SK-MEL-5 (cell line): ENCODE measurements at places on chromosomes 16 and 17.

- no peak for DNase-seq
Observed at GRCh38 chr16:4182581-4183236, 59.2 kb downstream of the SRL start.

DNA sequence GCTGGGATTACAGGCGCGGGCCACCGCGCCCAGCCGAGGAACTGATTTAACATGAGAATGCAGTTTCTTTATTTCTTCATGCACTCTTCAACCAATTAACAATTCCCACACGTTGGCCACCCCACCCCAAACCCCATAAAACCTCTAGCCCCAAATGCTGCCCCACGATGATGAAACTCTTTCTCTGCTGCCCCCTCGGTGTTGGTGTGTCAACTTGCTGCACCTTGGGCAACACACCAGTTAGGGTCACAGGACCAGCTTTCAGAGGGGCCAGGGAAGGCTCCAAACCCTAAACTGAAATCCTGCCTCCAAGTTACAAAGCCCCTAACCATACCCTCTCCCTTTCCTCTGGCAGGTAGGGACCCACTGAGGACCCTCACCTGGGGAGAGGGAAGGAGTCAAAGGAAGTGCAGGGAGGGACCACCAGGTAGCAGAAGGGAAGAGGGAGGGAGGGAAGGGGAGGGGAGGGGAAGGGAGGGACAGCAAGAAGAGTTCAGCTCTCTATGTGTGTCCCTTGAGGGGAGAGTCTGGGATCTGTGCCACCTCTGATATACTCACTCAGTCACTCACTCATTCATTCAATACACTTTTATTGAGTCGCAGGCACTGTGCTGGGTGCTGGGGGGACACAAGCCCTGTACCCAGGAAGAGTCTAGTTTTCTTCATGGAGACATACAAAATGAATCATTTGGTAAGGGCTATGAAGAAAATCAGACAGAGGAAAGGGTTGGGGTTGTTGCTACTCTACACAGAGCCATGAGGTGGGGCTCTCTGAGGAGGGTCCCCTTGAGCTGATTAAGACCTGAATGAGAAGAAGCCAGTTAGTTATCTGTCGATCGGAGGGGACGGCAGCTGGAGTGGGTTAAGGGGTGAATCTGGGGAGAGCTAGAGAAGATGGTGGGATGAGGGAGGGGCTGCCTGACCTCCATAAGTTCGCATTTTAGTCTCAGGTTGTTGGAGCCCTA, 3.9 kb downstream of the PLXDC1 start:
- DNase-seq, result no peak

DNA sequence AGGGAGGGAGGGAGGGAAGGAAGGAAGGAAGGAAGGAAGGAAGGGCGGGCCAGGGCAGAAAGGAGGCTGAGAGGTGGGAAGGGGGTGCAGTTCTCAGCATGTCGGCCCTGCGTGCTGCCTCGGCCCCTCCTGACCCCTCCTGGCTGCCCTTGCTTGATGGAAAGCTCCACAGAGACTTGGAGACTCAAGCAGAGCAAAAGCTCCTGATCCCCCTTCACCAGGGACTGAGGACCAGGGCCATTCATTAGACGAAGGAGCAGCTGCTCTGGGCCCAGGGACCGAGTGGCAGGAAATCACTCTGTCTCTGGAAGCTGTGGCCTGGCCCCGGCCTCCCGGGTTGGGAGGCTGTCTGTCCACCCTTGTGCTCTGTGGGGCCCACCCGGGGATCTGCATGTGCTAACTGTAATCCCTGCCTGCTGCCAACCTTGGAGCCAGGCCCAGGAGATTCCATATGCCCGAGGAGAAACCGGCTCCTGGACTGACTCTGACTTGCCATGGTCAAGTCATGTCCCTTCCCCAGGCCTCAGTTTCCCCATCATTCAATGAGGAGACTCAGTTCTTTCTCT, 27.4 kb upstream of the C1QL1 start:
- no peak for DNase-seq

- no peak for DNase-seq
Observed at GRCh38 chr16:68309799-68310198, 947 bp downstream of the SLC7A6OS start.

DNA sequence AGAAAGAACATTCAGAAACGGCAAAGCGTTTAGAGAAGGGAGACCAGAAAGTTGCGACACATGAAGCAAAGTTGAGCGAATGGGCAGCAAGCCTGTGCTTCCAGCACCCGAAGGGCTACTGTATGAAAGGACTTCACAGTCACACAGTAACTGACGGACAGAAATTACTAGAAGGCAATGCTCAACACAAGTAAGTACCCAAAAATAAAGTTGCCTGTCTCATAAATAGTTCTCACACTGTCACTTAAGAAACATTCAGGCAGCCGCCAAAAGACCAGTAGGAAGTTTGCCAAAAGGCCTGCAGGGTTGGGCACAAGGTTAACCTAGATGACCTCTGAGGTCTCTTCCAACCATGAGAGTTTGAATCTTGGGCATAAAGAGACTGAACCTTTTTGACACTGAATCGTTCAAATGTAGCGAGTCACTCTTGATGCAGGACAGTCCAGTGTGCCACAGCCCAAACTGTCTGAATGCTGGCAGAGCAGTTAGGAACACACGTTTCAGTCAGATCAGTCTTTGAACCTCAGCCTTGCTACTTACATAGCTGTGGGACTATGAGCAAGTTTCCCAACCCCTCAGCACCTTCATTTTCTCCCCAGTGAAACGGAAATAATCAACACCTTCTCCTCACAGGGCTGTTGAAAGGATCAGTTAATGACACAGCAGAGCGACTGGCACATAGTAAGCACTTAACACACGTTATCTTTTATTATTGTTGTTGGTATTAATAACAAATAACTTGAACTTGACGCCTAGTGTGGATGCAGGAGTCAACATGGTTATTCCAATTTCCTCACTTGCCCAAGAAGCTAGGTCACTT, 10.4 kb downstream of the NCBP3 start:
- DNase-seq, result no peak

DNA sequence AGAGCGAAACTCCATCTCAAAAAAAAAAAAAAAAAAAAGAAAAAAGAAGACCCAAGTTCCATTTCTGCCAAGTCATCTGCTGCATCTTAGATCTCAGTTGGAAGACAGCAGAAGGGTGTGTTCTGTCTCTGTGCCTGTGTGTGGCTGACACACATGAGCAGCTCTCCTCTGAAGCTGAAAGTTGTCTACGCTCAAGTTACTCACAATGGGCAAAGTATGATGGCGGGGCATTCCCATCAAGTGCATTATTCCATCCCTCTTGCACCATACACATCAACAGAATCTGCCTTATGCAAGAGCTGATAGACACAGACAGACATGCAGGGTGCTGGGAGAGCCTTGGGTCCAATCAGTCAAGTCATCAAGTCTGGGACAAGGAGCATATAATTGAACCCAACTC, 402.2 kb downstream of the XYLT1 start:
- DNase-seq, result no peak

GRCh38 chr17:48011405-48012150, 26.0 kb downstream of the COPZ2 start:
- no peak for DNase-seq

- DNase-seq, result no peak
Observed at GRCh38 chr16:8677481-8677880, 3.1 kb downstream of the ABAT start.

GRCh38 chr16:52773026-52773425, 226.1 kb upstream of the TOX3 start:
- DNase-seq, result no peak

DNA sequence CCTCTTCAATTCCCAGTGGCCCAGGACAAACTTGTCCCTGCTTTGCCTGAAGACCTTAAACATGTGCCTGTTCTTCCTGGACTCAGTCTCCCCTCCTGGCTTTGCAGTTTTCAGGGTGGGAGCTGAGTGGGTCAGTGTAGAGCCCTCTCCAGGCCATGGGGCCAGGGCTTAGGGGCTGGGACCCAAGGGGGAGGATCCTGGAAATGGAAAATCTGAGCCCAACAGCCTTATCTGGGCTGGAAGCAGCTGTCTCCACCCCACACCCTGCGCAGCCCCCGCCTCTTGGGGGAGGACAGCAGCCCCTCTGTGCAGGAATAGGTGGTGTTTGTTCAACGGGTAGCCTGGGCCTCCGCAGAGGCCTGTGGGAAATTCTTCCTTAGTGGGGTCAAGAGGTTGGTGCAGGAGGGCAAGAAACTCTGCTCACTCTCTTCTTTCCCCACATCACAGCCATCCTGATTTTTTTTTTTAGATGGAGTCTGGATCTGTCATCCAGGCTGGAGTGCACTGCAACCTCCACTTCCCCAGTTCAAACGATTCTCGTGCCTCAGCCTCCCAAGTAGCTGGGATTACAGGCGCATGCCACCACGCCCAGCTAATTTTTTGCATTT, 6.8 kb upstream of the SMTNL2 start:
- no peak for DNase-seq

GRCh38 chr16:70391881-70392481, 45.3 kb downstream of the DDX19A start:
- DNase-seq, result no peak

DNA sequence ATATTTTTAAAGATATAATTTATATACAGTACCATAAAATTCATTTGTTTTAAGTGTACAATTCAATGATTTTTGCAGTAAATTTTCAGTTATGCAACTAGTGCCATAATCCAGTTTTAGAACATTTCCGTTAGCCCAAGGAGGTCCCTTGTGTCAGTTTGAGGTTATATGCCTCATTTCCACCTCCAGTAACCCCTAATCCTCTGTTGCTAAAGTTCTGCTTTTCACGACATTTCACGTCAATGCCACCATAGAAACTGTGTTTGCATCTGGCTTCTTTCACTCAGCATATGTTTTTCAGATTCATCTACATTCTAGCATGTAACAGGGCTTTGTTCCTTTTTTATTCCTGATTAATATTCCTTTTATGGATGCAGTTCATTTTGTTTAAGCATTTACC, 42.4 kb upstream of the NUDT7 start:
- DNase-seq, result peak; percentile 27
